Activated CD8-positive, alpha-beta T cell treated with anti-CD3 and anti-CD28 coated beads, Interleukin-2, amount 10 ng/mL, durations not matched to agents 7 days and 5 days (primary cell): ENCODE measurements at places on chromosomes 7 and 10.

DNA sequence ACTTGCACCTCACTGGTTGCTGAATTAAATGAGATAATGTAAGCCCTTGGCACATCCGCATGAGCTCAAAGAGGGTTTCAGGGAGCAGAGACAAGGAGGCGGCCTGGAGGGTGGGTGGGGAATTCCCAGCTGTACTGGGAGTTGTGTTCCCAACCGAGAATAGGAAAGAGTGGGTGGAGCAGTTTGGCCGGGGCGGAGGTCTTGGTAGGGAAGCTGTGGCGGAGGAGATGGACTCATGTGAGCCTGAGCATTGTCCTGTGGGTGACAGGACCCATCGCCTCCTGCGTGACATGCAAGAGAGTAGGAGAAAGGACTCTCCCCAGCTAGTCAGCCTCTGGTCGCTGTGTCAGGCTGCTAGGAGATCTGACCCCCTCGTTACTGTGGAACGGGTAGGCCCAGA lies 41.0 kb upstream of the SAMD8 start:
- DNase-seq, result no peak

DNA sequence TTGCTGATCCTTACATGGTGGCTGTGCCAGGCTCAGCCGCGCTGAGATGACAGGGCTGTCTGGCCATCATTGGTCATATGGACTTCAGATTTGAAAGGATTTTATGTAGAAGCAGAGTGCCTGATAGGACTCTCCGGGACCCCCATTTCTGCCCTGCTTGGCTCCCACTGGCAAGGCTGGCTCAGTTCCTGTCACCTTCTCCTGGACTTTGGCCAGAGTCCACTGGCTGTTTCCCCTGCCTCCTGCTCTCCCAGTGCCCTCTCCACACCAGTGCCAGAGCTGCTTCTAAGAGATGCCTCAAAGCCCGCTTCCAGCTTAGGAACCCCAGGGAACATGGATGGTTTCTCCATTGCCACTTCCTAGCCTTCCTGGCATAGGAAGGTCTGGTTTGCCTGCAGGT lies 5.1 kb upstream of the SH2D4B start:
- DNase-seq, result no peak

- no peak for DNase-seq
Observed at GRCh38 chr7:34107276-34107675, 201.9 kb downstream of the BMPER start.

DNA sequence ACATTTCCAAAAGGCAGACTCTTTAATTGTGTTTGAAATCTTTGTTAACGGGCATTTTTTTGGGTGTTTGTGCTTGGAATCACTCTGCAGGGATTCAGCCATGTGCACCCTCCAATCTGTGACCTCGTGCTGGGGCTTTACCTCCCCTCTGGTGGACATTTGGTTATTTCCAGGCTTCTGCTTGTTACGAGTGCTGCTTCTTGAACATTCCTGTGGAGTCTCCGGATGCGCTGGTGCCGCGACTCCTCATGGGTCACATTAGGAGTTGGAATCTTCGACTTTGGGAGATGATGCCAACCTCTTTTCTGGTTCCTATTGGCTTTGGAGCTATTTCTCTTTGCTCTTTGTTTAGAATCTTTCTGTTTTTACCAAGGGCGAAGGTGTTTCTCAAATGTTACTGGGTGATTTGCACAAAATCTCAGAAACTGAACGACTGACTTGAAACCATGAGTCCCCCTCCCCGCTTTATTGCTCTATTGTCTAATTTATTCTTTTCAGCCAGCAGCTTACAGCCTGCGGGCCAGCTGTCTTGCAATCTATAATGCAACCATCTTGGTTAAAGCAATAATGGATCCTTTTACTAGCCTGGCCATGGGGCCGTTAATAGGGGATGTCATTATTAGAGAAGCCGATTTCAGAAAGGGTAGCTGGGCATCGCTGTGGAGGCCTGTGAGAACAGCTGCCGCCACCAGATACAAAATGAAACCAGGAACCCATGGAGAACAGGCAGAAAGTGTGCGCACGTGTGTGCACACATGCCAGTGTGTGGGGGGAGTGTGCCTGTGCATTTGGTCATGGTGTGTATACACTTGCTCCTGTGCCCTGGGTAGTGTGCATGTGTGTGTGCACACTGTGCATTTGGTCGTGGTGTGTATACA lies 9.9 kb upstream of the DPYSL4 start:
- no peak for DNase-seq

DNA sequence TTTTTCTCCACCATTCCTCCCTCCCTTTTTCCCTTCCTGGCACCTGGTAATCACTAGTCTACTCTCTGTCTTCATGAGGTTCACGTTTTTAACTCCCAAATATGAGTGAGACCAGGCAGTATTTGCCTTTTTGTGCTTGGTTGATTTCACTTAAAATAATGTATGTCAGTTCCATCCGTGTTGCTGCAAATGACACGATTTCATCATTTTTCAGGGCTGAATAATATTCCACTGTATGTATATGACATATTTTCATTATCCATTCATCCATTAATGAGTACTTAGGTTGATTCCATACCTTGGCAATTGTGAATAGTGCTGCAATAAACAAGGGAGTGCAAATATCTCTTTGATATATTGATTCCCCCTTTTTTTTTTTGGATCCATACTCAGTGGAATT lies 25.8 kb downstream of the GALNT17 start:
- no peak for DNase-seq

- DNase-seq, result peak; percentile 49
Observed at GRCh38 chr7:14457568-14458453, 444.7 kb downstream of the DGKB start.
